ENCODE measurements at places on chromosomes 11 and 22. TPM values are rescaled to one million over a fixed set of nuclear protein-coding genes. Genes with fewer than 3 reads are reported as not detected.

- no peak for DNase-seq
Measured at GRCh38 chr11:104602643-104603042, 295.6 kb downstream of the CASP12 start.

DNA sequence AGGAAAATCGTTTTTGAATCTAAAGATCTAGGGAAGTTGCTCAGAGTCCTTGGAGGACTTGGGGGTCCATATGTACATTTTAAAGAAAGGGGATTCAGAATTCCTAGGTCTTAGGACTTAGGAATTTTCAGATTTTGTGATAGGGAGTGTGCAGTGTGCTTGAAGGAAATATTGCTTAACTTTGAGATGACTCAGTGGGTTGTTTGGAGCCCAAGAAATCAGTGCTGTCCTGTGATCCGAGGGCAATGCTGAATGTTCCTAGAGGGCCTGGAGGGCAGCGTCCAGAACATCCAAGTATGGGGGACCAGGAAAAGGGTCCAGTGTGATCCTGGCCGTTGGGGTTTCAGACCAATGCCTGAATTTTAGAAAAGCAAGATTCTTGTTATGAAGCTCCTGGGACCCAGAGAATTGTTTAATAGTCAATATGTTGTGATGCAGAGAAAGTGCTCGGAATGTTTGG lies 3.1 kb upstream of the IGF2 start:
- no peak for DNase-seq

DNA sequence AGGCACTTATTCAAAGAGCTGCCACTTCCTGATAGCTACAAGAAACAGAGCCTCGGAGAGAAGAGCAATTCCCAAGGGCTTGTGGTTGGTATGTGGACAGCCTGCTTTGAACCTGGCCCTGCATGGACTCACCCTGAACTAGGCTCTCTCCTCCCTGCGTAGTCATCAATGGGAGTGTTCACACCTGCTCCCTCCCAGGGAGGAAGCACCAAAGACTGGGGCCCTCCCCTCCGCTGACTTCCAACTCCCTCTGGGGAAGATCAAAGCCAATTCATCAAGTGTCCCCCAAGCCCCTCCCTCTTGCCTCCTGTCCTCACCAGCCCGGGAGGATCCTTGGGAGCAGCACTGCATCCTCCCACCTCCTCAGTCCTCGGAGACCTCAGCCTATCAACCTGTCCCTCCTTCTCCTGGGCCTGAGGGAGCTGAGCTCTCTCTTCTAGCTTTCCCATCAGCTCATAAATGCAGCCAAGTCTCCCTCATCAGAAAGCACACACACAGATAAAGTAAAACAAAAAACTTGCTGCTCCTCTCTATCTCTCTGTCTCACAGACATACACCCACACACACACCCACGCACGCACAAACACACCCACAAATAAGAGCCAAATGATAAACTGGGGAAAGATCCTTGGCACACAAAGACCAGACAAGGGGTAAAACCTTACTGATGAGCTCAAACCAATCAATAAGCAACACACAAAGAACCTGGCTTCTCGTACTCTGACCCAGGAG lies 3.3 kb downstream of the A4GALT start:
- DNase-seq: no peak

- no peak for DNase-seq
Measured at GRCh38 chr11:33052231-33052630, 12.9 kb downstream of the TCP11L1 start.

The APOBEC3B gene
- 0.78 TPM for total RNA-seq

The FIBP gene
- 44.7 TPM for total RNA-seq

Measured in Right ventricle myocardium inferior (tissue), 1 donor.